ENCODE measurements at places on chromosomes 3 and 15.

DNA sequence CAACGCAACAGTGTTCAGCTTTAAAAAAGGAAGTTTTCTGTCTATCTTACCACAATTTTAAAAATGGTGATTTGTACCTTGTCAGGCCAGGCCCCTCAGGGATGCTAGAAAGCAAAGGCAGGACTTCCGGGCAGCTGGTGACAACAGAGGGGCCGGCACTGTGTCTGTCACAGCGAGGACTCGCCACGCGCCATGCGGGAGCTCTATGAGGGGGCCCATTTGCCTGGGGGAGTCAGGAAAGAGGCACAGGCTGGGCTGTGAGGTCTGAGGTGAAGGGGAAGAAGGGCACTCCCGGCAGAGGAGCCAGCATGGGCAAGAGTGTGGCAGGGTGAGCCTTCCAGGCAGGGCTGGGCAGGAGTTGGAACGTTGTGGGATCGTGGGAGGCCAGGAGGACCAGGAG, 7.0 kb downstream of the IQSEC1 start:
- no peak for DNase-seq

- no peak for DNase-seq
Measured at GRCh38 chr3:62761311-62761710, 113.9 kb downstream of the CADPS start.

DNA sequence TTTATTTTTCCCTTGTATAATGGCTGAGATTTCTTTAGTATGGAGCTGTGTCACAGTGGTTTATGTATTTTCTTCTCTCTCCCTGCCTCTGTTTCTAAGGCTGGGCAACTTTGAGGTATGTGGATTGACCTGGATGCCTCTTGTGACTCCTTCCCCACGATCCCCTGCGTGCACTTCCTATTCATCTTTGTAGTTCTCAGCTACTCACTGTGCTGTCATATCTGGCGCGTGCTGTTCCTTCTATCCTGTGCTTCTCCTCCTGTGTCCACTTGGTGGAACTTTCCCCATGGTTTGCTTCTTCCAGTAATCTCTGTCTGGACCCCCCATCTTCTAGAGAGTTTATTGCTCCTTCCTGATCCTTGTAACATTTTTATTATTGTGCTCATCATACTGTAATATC, 97.3 kb downstream of the AKAP13 start:
- DNase-seq = no peak

DNA sequence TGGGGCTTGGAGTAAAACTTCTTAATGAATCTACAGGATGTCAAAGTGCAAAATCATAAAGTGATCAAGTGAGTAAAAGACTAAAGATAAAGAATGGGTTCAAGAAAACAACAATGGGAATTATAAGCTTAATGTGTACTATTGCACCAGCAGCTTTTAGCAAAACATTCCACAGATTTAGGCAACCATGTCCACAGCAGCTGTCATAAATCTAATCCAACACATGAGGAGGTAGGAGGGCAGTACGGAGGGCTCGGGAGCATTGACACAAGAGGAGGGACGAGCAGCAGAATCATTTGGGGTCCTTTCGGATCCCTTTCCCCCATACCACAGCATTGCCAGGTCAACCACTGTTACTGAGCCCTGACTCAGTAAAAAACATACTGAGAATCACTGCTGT, 464.3 kb upstream of the WNT5A start:
- DNase-seq = peak; percentile 25

GRCh38 chr15:83582381-83582780, 71.5 kb upstream of the ADAMTSL3 start:
- DNase-seq = no peak

- peak; percentile 72 for DNase-seq
Measured at GRCh38 chr3:108036984-108037741, 53.7 kb downstream of the CD47 start.

DNA sequence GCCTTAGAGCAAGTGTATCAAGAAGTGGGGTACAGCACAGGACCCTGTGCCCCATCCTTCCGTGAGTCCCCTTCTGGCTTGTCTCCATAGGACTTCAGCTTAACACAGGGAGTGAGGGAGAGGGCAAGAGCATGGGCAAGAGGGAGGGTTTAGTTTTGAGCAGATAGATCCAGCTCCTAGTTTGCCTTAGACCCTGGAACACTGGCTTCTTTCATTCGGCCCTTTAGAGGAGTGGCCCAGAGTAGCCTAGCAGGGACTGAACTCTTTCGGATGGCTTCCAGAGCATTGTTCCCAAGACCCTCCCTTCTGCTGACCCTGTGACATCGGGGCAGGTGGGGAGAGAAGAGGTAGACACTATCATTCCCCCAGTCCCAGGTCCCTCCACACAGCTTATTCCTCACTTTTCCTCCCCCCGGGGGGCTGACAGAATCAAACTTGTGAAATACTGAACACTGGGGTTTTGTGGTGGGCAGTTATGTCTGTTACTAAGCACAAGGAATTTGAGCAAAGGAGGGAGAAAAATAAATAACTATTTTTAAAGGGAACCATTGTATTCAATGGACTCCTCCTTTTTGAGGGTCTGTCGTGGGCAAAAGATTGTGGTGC, 289.6 kb upstream of the C2CD4B start:
- DNase-seq = no peak

GRCh38 chr3:52504977-52505376, 9.8 kb downstream of the STAB1 start:
- DNase-seq = no peak

- DNase-seq = no peak
Measured at GRCh38 chr3:143961342-143961741, 10.3 kb upstream of the DIPK2A start.

GRCh38 chr3:56323986-56324420, 144.3 kb downstream of the ERC2 start:
- peak; percentile 44 for DNase-seq

GRCh38 chr3:102979682-102980354, 545.0 kb downstream of the ZPLD1 start:
- DNase-seq = peak; percentile 46

DNA sequence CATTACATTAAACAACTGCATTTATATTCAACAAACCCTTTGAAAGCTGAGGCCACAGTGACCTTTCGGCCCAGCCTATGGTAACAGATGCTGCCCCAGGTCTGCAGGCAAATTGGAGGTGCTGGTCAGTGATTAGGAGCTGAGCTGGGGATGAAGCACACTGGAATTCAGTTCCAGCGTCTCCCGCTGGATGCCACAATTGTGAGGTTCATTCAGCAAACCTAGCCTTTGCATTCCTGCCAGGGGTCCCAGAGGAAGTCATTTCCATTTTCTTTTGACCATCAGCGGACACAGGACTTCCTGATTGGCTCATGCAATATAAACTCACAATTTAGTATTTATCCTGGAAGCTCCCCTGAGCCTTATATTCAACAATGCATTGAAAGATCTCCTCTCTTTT, 89.5 kb downstream of the IL20RB start:
- DNase-seq = no peak

- no peak for DNase-seq
Measured at GRCh38 chr3:127915115-127915936, at the start of gene KBTBD12. KBTBD12 (plus strand) TSS chr3:127915232; CDS start chr3:127923062, 7,830 bp downstream.

DNA sequence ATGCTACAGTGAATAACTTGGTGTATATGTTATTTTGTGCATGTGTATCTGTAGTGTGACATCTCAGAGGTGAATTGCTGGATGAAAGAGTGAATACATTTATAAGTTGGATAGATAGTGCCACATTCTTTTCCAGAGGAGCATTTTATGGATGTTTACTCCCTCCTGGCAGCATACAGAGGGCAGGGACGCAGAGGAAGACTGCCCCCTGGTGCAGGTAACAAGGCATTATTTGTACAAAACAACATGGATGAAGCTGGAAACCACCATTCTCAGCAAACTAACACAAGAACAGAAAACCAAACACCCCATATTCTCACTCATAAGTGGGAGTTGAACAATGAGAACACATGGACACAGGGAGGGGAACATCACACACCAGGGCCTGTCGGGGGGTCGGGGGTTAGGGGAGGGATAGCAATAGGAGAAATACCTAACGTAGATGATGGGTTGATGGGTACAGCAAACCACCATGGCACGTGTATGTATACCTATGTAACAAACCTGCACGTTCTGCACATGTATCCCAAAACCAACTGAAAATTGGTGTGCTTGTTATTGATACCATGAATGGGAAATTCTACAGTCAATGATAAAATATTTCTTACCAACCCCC, 57.9 kb upstream of the CTXND1 start:
- DNase-seq = no peak

DNA sequence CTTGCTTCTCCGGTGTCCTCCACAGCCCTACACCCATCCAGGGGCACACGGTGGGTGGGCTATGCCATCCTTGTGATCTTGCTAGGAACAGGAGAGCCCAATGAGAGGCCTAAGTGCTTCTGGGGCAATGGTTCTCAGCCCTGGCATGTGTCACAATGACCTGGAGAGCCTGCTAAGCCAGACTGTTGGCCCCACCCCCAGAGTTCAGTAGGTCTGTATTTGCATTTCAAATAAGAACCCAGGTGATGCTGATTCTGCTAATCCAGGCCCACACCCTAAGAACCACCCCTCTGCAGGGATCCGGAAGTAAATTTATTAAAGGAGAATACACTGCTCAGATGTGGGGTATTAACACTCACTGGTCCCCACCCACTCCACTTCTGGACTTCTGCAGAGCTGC, 57.9 kb downstream of the RORA start:
- no peak for DNase-seq

GRCh38 chr15:31609906-31610305, 283.3 kb downstream of the KLF13 start:
- no peak for DNase-seq

GRCh38 chr15:57364282-57365007, 11.9 kb upstream of the CGNL1 start:
- no peak for DNase-seq

DNA sequence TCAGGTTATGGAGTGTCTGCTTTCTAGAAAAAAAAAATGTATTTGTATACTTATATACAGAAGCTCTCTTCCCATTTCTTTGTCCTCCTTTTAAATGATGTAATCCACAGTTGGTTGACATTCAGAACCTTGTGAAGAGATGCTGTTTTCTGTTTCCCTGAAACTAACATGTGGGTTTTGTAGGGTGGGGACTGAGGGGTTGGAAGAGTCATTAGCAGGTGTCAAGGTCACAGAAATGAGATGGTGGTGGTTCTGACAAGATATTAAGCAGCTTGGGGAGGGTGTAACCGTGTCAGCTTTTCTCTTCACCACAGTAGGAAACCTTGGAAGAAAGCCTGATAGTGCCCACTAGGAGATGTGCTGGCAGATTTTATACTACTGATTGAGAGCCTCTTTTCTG, 2.4 kb downstream of the RASA2 start:
- no peak for DNase-seq

DNA sequence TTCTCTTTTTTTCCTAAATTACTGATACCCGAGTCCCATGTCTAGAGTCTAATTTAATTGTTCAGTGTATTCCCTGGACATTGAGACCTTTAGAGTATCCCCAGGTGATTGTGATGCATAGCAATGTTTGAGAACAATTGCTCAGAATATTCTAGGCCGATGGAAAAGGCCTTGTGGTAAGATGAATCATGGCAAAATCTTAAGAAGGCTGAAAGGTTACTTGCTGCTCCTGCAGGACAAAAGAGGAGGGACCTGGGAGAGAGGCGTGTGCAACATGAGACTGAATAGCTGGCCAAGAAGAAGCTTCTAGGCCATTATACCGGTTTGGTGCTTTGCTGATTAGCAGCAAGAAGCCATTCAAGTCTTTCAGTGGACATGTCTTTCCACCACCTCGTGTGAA, 256.6 kb downstream of the ROBO2 start:
- DNase-seq = no peak

GRCh38 chr3:174951498-174952005, 92.4 kb downstream of the NAALADL2 start:
- no peak for DNase-seq

DNA sequence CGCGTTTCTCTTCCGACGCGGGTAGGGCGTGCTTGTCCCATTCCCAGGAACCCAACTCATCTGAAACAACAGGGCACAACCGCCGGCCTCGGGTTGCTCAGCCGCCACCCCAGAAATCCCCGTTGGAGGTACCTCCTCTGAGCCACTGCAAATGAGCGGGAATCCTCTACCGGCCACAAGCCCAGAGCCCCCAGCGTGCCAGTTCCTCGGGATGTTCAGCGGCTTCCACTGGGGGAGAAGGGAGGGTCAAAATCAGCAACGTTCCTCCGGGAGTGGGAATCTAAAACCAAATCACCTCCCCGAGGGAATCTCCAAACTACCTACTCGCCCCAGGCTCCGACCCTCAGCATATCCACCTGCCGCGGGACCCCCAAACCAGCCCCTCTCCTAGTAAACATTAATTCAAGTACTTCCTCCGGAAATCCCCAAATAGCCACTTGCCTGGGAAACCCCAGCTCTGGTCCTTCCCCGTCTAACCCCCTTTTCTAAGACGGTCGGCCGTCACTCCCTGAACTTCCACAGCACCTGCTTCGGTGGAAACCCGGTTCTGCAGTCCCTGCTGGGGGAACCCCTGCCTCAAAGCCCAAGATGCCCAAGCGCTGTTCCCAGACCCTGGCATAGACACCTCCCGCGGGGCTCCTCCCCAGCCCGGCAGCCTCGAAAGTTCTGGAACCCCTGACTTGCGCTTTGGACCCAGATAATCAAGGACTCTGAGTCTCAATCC, 887 bp downstream of the OXTR start:
- DNase-seq = no peak

DNA sequence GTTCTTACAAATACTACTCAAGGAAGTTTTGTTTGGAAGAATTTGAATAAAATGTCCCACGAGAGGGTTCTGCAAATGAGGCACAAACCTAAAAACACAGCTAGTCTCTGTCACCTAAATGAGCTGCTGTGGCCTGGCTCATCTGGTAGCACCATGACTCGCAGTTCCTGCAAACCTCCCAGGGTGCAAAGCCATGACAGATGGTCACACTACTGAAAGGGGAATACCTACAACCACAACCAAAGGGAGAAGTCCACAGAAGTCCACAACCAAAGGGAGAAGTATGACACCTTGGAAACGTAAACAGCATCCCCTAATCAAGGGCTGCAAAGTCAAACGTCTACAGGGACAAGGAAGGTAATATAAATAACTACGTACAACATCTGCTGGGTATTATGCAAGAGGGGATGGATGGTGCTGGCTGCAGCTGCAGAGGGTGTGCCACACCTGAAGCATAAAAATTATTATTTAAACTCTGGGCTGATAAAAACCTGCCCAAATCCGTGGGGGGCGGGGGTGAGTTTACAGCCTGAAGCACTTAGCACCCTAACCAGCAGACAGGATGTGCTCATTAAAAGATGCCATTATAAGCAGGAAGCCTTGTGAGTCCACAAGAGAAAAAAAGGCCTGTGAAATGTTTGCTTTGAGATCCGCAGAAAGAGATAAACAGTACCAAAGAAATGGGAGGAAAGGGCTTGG, 184.0 kb downstream of the MAGI1 start:
- no peak for DNase-seq
